IPS DF 19.7 (cell line): ENCODE measurements at places on chromosomes 11 and 22.

- no peak for DNase-seq
Observed at GRCh38 chr11:44570411-44571155, 5.1 kb downstream of the CD82 start.

GRCh38 chr22:44638971-44639760 lies 62.8 kb upstream of the PRR5 start:
- DNase-seq, result no peak

DNA sequence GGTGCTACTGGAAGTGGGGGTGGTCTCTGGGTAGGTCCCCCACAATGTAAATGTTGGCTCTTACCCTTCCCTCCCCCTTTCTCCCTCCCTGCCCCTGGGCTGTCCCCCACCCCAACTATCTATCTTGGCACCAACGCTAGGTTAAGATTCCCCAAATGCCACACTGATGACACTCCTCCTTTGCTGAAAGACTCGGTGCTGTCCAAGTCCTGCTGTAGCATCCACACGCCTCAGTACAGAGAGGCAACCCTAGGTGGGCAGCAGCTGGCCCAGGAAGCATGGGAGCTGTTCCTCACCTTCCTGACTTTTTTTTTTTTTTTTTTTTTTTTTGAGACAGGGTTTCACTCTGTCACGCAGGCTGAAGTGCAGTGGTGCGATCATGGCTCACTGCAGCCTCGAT lies 3.4 kb upstream of the KCTD17 start:
- no peak for DNase-seq

GRCh38 chr11:16780146-16780545 lies 41.7 kb downstream of the C11orf58 start:
- no peak for DNase-seq

DNA sequence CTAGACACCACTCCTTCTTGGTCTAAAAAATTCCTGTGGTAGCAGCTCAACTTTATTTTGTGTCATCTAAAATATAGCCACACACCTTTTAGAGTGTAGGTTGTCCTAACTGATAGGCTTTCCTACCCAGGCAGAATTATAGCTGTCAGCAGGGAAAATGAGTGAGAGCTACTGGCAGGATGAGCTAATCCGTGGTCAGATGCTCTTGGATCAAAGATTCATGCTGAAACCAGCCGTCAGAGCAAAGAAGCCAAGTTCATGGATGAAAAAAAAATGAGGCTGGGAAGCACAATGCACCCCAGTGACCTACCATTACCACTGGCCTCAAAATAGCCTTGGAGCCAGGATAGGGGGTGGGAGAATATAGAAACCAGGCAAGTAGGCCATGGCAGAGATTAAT lies 113.1 kb upstream of the BLID start:
- DNase-seq, result no peak

DNA sequence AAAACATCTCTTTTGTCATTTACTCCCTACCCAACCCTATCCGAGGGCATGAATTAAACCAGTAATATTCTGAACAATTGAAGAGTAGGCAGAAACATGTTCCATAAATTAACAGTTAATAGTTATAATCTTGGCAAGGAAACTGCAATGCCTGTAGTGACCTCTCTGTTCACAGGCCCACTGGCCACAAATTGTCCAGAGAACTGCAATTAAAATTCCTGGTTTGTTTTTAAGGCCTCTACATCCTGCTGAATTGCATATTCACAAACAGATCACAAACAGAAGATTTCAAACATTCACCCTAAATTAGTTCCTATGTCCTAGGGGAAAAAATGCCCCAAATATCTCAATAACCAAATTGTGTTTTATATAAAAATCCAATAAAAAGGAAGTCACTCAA lies 143.2 kb upstream of the TRPC6 start:
- no peak for DNase-seq

- no peak for DNase-seq
Observed at GRCh38 chr22:47303161-47303890, 540.9 kb downstream of the TBC1D22A start.

DNA sequence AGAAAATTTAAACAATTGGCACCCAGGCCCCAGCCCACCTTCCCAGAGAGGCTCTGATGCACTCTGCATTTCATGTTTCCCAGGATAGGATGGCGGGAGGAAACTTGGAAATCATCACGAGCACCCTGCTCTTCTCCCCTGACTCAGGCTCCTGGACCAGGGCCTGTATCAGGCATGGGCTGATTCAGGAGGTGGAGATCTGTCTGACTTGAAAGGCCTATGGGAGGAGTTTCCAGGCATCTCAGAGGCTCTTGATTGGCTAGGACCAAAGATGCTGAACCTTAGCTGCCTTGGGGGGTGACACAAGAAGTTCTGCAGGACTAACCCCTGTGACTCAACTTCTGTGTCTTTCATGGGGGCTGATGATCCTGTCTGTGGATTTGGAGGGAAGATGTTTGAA lies 106.2 kb downstream of the PKNOX2 start:
- DNase-seq, result no peak

- DNase-seq, result no peak
Observed at GRCh38 chr11:131811383-131811782, 441.0 kb downstream of the NTM start.

DNA sequence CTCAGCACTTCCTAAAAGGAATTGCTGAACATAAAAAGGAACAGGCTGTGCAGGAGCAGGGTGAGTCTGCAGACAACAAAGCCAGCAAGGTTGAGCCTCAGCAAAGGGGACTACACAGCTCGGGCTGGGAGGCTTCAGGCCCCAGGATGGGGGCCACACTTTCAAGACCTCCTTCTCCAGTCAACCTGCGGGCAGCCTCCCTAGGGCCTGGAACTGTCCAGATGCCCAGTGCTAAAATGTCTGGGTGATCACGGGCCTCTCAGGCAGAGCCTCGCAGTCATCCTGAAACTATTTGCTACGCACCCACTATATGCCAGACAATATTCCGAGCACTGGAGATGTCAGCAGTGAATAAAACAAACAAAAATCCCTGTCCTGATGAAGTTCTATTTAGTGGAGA lies 3.9 kb upstream of the NEFH start:
- DNase-seq, result no peak

GRCh38 chr11:8531312-8531711 lies 62.7 kb downstream of the STK33 start:
- DNase-seq, result no peak

DNA sequence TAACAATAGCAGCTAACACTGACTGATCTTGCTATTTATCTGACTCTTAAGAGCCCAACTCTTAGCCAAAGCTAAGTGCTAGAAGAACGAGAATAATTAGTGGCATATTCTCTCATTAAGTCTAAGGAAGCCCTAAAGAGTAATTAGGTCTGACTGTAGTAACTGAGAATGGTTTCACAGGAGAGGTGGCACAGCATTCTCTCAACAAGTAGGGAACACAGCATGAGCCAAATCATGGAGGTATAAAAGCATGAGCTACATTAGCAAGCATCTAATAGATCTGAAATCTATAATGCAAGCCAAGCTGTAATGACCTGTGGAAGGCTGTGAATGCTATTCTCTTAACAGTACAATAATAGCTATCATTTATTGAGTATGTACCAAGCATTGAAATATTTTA lies 230.6 kb downstream of the TTC28 start:
- no peak for DNase-seq

- no peak for DNase-seq
Observed at GRCh38 chr11:12547953-12548650, 126.1 kb upstream of the TEAD1 start.

DNA sequence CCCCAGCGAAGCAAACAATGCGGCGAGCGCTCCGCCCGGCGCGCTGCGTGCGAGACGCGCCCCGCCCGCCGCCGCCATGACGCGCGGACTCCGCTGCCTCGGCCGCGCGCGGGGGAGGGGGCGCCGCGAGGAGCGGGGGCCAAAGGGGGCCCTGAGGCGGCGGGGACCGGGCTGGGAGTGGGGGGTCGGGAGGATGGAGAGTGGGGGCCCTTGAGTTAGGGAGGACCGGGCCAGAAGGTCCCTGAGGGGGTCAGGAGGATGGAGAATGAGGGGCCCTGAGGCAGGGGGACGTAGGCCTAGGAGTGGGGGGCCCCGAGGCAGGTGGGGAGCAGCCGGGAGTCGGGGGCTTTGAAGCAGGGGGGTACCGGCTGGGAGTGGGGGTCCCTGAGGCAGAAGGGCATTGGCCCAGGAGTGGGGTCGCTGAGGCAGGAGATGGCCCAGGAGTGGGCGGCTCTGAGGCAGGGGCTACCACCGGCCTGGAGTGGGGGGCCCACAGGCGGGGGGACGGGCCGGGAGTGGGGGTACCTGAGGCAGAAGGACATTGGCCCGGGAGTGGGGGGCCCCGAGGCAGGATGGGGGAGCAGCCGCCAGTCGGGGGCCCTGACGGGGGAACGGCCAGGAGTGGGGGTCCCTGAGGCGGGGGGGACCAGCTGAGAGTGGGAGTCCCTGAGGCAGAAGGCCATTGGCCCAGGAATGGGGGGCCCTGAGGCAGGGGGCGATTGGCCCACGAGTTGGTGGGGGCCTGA lies at the start of gene BRD1:
Gene BRD1, minus strand, starts transcription at position 21 of the 746 bp plus-strand sequence. CDS start 3,556 bp downstream, outside the sequence.
- no peak for DNase-seq

DNA sequence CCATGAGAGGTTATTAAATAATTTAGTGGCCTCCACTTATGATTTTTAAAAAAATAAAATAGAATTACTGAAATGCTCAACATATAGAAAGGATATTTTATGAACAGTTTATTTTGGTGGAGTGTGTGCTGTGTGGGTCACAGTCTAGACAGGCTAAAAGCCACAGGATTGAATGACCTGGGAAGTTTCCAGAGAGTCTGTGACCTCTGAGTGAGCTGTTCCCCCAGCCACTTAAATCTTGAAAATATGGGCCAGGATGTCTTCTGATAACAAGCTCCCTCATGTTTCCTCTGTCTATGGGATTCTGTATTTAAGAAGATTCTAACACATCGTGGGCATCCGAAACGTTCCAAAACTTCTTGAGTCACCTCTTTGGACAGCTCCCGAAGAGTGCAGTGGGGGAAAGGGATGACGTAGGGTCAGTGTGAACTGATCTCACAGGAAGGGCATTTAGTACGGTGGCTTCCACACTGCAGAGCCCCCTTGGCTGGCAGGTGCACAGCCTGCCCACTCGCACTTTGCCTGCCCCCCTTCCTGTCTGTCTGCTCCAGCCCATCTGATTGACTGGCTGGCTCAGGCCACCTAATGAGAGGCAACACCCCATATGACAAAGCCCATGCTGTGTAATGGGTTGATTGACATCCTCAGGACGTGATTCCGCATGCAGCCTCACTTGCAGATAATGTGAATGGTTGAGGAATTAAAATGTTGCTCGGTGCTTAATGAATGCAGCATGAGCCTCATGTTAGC lies 97.4 kb downstream of the NTM start:
- no peak for DNase-seq

- DNase-seq, result no peak
Observed at GRCh38 chr11:130787092-130787616, 129.1 kb downstream of the SNX19 start.

DNA sequence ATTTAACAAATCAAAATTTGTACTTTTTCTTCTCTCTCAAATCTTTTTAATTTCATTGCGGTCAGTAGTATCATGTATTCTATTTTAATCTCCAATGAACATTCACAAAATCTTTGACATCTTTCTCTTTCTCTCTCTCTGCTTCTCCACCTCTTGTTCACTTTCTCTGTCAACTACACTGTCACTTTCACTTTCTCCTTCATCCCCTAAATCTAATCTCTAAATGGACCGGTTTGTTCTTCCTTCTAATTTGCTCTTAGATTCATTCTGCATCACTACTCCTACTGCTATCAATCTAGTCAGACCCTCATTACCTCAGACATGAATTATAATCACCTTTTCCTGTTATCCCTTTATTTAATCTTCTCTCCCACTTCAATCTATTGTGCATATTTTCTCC lies 18.6 kb downstream of the CCDC73 start:
- DNase-seq, result no peak

DNA sequence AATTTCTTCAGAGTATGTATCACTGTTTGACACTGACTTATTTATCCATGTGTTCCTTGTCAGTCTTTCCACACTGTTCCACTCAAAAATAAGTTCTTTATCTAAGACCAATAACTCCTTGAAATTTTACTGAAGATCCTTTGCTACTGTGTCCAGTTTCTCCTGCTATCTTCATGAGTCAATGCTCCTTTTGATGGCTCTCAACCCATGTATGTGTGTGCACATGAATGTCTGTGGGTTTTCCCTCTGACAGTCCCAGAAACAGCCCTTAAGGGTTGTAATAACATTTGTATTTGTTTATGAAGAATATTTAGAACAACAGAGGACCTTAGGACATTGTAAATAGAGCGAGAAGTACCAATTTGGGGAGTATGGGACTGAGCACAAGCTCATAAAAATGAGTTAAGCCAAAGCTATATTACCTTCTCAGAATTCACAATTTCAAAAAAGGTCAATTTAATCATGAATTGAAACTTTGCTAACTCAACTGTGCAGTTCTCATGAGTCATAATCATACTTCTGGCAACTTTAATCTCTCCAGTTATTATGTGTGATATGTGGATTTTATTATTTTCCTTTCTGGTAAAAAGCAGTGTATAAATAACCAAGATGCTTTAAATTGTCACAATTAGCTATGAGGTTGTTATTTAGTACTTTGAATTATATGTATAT lies 533.6 kb downstream of the CNTN5 start:
- DNase-seq, result no peak

- DNase-seq, result no peak
Observed at GRCh38 chr11:112785719-112786118, 175.5 kb upstream of the NCAM1 start.

DNA sequence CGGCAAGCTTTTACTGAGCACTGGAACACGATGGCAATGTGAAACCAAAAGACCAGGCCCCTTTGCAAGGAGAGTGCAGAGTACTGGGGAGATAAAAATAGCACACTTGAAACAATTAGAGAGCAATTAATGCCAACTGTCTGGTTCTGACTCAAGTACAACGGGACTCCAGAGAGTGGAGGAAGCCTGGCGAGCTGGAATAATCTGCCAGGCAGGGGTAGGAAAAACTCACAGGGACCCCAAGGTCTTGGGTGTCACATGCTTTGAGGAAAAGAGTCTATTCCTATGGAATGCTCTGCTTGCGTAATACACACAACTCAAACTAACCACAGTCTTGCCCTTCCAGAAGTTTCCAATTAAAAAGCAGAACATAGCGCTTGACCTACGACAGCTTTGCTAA lies 113.0 kb upstream of the CLMP start:
- DNase-seq, result no peak

GRCh38 chr11:45879803-45880686 lies 5.4 kb upstream of the MAPK8IP1 start:
- no peak for DNase-seq

- no peak for DNase-seq
Observed at GRCh38 chr11:91243630-91244029, 981.0 kb upstream of the FAT3 start.

DNA sequence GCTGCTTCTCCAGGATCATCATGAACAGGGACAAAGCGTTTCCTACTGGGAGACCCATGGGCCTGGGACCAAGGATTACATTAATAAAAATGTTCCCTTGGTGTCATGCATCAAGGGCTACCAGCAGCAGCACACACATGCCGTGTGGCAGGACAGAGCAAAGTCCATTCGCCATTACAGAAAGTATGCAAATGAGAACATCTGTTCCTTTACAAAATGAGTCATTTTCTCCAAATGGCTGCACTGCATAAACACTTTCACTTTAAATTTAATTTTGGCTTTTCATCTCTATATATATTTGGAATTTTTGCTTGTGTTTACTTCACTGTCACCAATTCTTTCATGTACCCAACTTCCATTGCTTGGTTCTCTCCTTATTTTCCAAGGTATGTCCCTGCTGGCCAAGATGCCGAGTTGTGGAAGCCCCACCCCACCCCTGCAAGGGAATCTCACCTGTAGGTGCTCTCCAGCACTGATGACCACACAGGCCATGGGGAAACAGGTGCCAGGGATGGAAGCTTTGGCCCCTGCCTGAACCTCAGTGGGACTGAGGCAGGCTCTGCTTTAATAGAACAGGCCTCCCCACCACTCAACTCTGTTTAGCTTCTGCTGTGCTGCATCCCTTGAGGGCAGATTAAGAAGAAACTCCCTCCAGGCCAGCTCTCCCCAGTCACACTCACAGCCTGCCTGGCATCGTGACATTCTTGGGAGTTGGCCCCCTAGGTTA lies 15.6 kb upstream of the GNAZ start:
- DNase-seq, result no peak
